ENCODE measurements at places on chromosomes 2 and 18.

GRCh38 chr2:50851886-50852285 is 180.0 kb downstream of the NRXN1 start:
- no peak for DNase-seq

- no peak for DNase-seq
Observed at GRCh38 chr2:227703280-227703732, 14.5 kb downstream of the SLC19A3 start.

GRCh38 chr2:16334886-16335603 is 330.6 kb downstream of the CYRIA start:
- DNase-seq, result no peak

DNA sequence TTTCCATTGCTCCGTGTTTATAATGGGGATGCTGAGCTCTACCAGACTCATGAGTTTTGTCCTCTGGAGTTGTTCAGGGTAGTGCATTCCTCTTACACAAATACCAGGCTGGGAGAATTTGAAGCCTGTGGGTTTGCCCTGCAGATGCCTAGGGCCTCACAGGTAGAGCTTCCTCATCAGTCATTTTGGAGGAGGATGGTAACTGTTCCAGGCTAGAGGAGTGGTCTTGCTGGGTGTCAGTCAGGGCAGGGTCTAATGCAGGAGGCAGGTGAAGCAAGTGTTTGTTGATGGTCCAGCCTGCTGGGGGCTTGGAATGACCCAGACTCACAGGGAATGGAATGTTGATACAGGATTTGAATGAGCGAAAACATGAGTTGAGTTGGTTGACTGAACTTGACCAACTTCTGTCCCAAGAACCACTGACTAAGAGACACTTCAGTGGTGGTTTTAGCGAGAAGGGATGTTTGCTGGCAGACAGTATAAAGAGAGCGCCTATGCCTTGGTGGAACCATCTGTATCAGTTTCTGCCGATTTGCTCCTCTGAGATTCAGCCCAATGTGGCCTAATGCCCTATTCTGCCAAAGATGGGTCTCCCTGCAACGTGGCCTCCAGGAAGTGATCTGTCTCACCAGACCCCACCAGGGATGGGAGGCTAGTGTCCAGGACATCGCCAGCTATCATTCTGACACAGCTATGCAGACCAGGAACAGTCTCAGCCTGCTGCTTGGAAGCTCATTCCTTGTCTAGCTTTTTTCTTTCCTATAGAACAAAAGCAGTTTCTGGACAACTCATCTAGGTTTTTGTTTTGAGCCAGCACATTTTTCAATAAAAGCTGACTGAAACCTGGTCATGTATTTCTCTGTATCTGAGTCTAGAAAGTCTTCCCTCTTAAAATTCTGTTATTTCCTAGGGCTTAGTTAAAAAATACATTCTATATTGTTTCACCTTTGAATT is 9.3 kb downstream of the IL1R2 start:
- peak; percentile 74 for DNase-seq

DNA sequence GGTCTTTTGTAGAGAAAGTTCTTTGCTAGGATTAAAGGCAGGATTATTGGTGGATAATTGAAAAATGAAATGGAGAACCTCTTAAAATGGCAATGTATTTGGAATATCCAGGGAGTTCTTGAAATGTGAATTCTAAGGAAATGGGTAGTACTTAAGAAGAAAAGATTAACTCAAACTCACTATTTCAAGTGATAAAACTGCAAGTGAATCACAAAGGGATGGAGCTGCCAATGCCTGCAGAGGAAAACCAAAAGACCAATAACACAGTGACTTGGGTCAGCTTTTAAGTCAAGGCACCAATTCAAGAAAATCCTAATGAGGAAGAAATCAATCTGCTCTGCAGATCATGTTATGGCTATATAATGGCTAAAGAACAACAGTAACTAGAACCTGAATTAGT is 67.6 kb upstream of the ETAA1 start:
- DNase-seq, result no peak

DNA sequence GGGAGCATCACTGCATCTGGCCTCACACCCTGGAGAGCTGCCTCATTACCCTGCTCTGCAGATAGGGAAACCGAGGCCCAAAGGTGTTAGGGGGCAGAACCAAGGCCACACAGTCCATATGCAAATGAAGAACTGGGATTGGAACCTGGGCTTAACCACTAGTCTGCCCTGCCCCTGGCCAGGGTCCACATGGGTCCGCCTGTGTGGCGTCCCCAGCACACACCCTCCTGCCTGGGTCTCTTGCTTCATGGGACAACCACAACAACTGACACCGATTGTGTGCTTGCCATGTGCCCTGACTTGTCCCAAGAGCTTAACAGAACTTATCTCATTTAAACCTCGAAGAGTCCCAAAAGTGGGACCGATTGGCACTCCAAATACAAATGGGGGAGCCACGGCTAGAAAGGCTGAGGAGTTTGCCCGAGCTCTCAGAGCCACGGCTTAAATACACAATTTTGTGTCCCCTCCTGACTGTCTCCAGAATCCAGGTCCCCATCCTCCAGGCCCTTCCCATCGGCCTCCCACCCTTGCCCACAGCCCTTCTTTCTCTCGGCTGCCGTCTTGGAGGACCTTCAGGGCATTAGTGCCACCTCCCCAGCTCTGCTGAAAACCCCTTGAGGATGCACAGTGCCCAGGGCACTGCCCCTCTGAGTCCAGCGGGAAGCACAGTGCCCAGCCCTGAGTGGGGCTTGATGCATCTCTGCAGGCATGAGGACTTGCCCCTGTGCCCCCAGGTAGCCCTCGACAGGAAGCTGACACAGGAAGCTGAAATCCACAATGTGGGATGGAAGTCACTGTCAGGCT is 5.8 kb upstream of the DUSP2 start:
- DNase-seq, result no peak

- DNase-seq, result no peak
Observed at GRCh38 chr2:124027182-124027581, 2.1 kb downstream of the CNTNAP5 start.

GRCh38 chr18:10230072-10230471 is 224.4 kb upstream of the APCDD1 start:
- DNase-seq, result peak; percentile 18

DNA sequence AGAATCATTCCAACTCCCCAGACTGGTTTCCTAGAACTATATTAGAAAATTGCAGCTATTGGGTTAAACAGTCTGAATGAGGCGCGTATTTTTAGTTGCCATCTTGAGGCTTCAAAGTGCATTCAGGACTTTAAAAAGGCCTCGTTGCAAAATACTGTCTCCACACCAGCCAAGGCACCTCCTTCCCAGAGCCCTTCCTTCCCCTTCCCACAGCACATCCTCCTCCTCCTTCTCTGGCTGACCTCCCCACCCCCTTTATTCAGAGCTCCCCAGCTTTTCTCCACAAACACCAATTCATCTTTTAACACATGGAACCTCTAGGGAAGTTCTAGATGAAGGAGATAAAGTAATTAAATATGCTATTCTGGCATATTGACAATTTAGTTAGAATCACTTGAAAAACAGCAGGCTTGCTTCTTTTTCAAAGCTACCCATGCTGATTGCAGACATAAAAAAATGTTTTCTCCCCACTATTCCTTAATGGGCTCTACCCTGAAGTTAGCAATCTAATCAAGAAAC is 90.3 kb downstream of the RTP5 start:
- DNase-seq, result no peak

DNA sequence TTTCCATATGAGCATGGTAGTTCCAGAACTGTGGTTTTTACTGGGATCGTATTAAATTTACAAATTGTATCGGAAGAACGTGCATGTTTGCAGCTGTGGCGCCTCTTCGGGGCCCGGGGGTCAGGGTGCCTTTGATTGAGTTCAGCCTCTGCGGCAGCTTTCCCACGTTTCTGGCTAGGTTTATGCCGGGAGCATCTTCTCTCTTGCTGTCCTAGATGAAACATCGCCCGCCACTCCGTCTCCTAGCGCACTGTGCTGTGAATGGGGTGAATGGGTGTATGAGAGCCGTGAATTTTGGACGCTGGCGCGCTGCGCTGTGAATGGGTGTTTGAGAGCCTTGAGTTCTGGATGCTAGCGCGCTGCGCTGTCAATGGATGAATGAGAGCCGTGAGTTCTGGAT is 12.3 kb downstream of the PDCD1 start:
- DNase-seq, result peak; percentile 23

DNA sequence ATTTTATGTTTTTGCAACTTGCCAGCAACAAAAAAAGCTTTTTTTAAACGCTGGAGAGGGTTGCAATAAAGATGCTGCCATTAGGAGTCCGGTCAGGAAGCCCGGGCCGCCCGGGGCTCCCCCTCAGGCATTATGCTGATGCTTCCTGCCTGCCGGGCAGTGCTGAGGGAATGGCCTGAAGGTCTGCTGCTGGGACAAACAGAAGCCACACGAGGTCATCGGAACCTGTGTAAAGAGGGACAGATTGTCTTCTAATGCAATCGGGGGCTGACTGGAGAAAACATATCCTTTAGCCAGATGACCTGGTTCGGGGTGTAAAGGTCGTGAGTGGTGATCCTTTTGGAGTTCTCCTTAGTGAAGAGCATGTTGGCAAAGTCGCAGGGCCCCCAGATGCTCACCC is 2.3 kb downstream of the IMPA2 start:
- DNase-seq, result no peak

DNA sequence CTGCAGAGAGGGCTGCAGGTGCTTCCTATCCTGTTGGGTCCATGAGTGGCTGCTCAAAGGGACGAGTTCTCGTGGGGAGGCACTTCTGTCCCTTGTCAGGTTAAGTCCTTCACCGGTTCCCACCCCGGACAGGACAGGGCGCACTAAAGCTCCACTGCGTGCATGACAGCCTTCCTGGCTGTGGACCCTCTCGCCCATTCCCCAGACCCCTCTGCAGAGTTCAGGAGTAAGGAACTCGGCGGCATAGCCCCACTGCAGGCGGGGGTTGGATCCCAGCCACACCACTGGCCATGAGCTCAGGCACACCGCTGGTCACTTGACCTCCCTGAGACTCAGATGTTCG is 147.5 kb upstream of the ID2 start:
- DNase-seq, result no peak

- DNase-seq, result no peak
Observed at GRCh38 chr2:14700753-14701152, 68.2 kb downstream of the LRATD1 start.

GRCh38 chr18:37524498-37525261 is 40.9 kb downstream of the CELF4 start:
- DNase-seq, result no peak

- DNase-seq, result no peak
Observed at GRCh38 chr2:197201874-197202273, 108.7 kb downstream of the ANKRD44 start.

- no peak for DNase-seq
Observed at GRCh38 chr2:196314157-196314556, 142.8 kb upstream of the STK17B start.

- DNase-seq, result no peak
Observed at GRCh38 chr18:56823986-56824565, 172.9 kb downstream of the WDR7 start.

- no peak for DNase-seq
Observed at GRCh38 chr2:53511549-53511948, 256.1 kb upstream of the CHAC2 start.

GRCh38 chr2:232315049-232315922 is 63.3 kb upstream of the ALPP start:
- DNase-seq, result peak; percentile 81

DNA sequence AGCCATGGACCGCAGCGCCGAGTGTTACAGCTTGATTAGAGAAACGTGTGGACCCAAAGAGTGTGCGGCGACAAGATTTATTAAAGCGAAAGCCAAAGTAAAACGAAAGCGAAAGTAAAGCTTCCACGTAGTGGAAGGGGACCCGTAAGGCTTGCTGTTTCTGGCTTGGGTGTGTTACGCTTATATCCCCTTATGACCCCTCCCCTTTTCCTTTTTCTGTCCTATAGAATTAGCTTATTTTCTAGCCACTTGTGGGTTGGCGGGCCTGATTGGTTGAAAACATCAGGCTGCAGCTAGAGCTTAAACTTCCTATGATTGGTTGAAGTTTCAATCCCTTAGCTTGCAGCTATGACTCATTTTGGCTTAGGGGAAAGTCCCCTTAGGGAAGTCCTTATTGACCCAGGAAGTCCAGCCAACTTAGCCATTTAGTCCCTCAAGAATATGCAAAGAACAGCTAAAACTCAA is 969.7 kb downstream of the DCDC2C start:
- no peak for DNase-seq

DNA sequence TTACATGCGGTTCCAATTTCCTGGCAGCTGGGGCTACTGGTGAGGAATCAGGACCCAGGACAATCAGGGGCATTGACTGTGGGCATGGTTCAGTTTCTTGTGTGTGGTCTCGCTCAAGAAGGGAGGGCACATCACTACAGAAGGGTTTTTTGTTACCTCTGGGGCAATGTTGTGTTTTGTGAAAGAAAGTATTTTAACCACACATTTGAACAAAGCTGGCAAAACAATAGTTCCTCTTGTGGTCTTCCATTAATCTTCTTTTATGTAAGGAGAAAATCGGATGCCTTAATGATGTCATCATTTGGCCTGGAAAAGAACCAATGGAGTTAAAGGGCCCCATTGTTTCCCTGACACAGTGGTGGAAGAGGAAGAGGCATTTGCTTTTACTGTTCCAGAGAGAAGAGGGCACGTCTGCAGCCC is 197.4 kb downstream of the SH3BP4 start:
- DNase-seq, result no peak

- DNase-seq, result no peak
Observed at GRCh38 chr18:9763157-9763556, 55.1 kb downstream of the RAB31 start.

DNA sequence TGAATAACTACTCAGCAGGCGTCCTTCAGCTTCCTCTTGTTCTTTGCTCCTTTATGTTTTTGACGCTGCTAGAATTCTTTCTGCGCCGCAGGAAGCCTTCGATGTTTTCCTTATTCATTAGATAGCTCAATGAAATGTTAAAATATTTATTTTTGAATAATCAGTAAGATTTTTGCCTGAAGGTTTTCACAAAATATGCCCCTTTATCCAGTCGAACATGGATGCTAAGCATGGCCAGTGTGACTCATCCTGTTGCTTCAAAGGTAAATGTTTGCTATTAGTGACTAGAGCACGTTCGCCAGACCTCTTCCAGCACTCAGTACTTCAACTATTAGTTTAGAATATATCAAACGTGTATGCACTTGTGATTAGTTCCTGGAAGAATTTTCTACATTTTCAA is 7.6 kb upstream of the MEIS1 start:
- DNase-seq, result no peak

DNA sequence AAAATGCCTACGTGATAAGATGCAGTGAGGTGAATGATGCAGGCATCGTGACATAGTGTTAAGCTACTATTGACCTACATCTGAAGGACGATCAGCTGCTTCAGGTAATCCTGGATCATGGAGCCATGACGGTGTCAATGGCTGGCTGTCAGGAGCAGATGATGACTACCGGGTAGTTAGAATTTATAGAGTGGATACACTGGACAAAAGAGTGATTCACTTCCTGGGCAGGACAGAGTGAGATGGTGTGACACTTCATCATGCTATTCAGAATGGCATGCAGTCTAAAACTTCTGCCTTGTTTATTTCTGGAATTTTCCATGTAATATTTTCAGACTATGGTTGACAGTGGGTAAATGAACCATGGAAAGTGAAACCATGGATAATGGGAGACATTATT is 29.5 kb downstream of the METTL8 start:
- DNase-seq, result no peak

GRCh38 chr2:122858075-122858702 is 1102.7 kb downstream of the TSN start:
- DNase-seq, result no peak
